ENCODE measurements at places on chromosomes 3 and 15. TPM values are rescaled to one million over a fixed set of nuclear protein-coding genes. Genes with fewer than 3 reads are reported as not detected.

DNA sequence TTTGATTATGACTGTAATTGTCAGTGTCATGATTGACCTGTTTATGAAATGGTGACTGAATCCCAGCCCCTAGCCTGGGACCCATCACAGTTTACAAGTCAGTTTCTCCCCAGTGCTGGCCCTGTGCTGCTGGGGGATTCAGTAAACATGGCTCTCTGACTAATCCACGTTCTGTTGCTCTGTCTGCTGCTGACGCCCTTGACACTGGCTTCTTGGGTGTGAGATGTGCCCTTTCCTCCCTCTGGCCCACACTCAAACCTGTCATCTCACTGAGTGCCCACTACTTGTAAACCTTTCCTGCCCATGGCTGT is 84.2 kb downstream of the COL6A5 start:
- DNase-seq, result no peak

Gene ADAMTS7
- total RNA-seq, result 36.4 TPM

Gene CLDN11
- total RNA-seq, result not detected

- peak; percentile 81 for DNase-seq
Observed at GRCh38 chr3:101414121-101414520, 93.7 kb upstream of the IMPG2 start.

- no peak for DNase-seq
Observed at GRCh38 chr3:125054062-125054448, 1.7 kb downstream of the HEG1 start.

DNA sequence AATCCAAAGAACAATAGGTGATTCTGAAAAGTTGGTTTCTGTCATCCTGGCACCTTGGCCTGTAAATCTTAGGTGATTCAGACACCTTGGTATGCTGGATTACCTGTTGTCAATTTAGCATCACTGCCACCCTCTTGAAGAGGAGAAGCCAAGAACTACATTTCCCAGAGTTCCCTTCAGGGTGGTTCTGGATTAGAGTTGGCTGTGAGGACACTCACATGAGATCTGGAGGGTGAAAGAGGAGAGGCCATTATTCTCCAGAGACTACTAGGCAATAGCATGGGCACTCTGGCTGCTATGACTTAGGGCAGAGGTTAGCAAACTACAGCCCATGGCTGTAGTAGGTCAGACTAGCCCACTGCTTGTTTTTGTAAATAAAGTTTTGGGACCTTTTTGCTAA is 41.7 kb upstream of the CORO2B start:
- DNase-seq, result no peak

GRCh38 chr3:64399205-64399800 is 174.0 kb upstream of the PRICKLE2 start:
- DNase-seq, result peak; percentile 79

Gene OXTR
- 5.1 TPM for total RNA-seq

GRCh38 chr3:29279806-29280205 is 1.1 kb upstream of the RBMS3 start:
- peak; percentile 88 for DNase-seq

DNA sequence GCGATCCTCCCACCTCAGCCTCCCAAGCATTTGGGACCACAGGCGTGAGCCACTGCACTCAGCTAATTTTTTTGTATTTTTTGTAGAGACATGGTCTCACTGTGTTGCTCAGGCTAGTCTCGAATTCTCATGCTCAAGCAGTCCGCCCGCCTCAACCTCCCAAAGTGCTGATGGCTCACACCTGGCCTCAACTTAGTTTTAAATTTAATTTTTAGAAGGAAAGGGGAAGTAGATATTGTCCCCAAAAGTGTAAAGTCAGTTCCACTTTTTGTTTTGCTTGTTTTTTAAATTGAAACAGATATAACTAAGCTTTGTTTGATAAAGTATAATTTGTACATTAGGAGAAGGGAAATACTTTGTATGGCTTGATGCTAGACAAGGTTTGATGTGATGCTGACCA is 31.3 kb upstream of the NFKBIZ start:
- DNase-seq, result no peak

DNA sequence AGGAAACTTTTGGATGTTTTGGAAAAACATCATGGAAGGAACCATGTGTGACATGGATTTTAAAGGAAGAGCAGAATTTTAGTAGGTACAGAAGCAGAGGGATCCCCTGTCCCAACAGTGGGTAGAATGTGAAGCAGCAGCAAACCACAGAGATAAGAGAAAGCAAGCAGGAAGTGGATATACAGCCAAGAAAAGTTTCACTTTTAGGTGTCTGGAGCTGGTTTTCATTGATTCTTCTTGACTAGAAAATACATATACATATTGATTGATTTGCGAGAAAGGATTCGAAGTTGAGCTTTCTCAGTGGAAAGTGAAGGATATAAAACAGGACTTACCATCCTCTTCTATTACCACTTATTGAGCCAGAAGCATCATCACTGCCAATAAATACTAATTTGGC is 133.5 kb downstream of the KCNMB2 start:
- no peak for DNase-seq

DNA sequence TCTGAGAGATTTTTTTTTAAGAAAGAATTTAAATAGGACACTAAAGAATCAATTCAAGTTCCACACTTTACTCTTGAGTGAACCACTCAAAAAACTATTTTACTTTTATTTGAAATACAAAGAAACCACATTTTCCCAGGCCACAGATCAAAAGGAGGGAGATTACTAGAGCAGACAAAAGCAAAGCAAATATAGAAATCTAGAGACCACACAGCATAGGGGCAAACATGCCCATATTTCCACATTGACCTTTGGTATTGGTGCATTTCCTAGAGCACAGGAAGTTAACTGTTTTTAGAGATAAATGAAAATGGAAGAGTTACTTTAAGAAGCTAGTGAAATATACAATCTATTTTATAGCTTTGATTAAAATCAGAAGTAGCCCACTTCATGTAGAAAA is 27.5 kb upstream of the ZCWPW2 start:
- DNase-seq, result no peak

Gene PRRT3
- 1.1 TPM for total RNA-seq

Gene MUC20
- 0.96 TPM for total RNA-seq

Gene ZBTB20
- 62.4 TPM for total RNA-seq

DNA sequence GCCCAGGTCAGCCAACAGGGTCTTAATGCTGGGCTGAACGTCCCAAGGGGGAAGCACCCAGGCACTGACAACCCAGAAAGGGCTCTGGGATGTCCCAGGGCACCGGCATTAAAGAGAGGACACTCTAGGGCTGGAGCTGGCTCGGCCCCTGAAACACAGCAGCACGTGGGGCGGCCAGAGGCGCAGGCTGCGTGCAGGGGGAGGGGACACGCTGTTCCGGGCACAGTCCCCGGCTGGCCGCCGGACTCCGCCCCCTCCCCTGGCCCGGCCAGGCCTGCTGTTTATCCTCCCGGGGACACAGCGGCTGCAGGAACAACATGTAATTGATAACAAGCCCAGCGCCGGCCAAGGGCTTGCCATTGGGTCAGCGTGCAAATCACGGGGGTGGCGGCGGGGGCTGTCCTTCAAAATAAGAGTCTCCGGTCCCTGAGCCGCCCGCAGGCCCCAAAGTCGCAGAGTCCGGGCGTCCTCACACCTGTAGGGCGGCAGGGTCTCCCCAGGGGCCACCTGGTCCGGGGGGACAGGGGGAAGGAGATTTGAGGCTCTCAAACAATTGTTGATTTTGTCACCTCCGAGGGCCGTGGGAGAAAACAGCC is 1.3 kb downstream of the KLF15 start:
- DNase-seq, result peak; percentile 56

Gene REC114
- total RNA-seq, result not detected

Gene SLC12A6
- total RNA-seq, result 18.3 TPM

Gene GOLGA8T
- total RNA-seq, result not detected

- no peak for DNase-seq
Observed at GRCh38 chr3:53749448-53749847, 96.8 kb downstream of the CHDH start.

DNA sequence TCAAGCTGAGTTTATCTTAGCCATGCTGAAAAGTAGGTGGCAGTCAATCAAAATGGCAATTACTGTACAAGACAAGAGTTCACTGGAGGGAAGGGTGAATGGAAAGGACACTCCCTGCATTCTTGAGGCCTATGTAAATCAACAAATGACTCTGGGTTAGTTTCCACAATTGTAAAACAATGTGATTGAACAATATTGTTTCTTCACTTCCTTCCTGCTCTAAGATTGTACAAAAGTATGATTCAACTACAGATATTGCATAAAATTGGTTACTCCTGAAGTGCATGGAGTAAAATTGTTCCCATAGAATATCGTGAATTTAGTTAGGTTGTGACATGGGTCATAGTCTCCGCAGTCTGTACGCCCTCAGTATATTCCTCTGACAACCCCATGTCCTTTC is 277.6 kb downstream of the LPP start:
- DNase-seq, result no peak

GRCh38 chr15:66711862-66712261 is 9.8 kb downstream of the SMAD6 start:
- no peak for DNase-seq

DNA sequence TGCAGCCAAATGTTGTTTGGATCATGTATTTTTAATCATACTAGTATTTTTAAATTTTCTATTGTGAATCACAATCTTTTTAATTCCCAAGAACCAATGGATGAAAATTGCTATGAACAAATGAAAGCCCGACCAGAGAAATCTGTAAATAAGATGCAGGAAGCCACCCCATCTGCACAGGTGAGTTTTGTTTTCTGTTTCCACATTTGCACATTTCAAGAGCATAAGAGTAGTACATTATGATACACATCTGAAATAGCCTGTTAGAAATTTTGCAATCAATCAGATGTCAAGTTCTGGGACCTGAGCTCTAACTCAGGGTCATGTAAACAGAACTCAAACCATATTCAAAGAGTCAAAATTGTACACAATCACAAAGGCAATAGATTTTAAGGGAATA is 26.5 kb downstream of the TRAT1 start:
- no peak for DNase-seq

Gene NEDD4
- 38.5 TPM for total RNA-seq

DNA sequence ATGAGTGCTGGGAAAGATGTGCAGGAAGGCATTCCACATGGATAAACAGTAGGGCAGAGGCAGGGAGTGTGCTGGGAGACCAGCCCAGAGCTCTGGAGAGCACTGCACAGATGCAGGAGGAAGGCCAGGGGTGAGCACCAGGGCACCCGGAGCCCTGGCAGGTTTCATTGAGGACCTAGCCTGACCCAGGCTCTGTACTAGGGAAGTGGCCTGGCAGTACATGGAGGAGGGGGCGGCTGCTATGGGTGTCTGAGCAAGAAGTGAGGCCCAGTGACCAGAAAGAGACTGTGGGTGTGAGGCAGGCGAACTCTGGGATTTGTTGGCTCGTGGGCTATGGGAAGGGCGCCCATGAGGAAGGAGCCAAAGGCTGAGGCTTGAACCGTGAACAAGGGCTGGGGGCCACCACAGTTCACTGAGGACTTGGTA is 139.1 kb downstream of the DNAJB8 start:
- DNase-seq, result no peak

DNA sequence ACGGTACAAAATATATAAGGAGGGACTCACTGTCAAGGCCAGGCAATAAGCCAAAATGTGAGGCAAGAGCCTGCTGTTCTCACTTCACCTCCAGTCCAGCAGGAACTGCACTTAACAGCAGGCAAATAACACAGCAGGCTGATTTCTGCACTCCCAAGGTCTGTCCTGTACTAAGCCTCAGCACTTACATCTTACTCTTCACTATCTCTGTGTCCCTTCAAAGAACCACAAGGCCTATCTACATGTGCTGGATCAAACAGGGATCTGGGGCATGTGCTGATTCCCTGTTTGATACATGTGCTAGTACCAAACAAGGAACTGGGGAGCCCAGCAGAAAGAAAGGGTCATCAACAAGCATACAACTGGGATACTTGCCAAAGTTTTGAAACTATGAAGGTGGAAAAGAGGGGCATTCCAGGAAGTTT is 22.2 kb downstream of the UACA start:
- peak; percentile 53 for DNase-seq

Gene CFAP20DC
- total RNA-seq, result 1.8 TPM

Gene SHF
- total RNA-seq, result 104 TPM

GRCh38 chr3:99781761-99782160 is 35.9 kb upstream of the CMSS1 start:
- DNase-seq, result no peak

Gene OR5K2
- not detected for total RNA-seq

DNA sequence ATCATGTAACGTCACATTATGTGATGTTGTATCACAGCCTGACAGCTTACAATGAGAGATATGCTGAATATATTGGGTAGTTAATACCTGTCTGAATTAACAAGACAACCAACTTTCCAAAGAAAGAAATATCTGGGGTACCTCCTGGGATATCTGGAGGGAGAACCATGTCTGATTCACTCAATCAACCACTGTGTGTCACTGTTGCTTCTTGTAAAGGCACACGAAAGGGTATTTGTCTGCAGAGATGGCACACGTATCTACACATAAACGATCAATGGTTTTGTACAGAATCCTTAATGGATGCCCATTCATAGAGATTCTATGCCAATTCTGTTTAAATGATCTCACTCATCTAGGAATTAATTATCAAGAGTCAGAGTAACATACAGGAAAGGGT is 252.1 kb upstream of the TMCO5A start:
- DNase-seq, result no peak

- DNase-seq, result peak; percentile 77
Observed at GRCh38 chr3:140585828-140586227, 92.0 kb upstream of the TRIM42 start.

- DNase-seq, result no peak
Observed at GRCh38 chr15:36886191-36886590, 214.2 kb downstream of the MEIS2 start.

GRCh38 chr3:55013145-55013925 is 85.5 kb upstream of the LRTM1 start:
- peak; percentile 17 for DNase-seq

Gene ADGRG7
- total RNA-seq, result not detected

DNA sequence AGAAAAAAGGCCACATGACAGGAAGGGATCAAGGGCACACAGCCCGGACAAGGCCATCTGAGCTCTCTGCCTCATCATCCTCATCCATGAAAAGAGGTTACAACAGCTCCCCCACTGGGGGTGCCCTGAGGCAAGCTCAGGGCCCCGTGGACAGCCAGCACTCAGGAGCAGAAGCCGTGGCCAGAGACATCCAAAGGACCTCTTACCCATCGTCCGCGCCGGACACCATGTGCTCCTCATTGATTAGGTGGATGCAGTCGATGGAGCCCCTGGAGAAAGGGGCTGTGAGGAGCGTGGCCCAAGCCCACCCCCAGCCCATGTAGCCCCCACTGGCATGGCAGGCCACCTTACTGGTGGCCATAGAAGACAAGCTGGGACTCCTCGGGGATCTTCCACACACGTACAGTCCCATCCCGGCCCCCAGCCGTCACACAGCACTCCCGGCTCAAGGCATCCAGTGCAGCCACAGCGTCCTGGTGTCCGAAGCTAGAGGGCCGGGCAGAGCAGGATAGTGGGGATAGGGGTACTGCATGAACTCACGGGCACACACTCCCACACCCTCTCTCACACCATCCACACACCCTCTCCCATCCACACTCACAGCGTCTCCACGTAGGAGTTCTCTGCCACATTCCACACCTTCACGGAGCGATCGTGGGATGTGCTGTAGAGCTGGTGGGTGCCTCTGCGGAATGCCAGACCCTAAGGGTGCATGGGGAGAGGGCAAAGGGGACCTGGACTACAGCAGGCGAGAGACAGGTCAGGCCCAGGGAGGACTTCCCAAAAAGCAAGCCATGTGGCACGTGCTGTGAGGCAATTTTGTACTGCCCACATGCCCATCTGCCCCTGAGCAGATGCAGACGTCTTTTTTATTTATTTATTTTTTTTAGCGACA is 6.5 kb downstream of the RRP9 start:
- DNase-seq, result no peak

Data from myocyte (in vitro differentiated cells).